ENCODE measurements at places on chromosomes 16 and 17. TPM values are rescaled to one million over a fixed set of nuclear protein-coding genes. Genes with fewer than 3 reads are reported as not detected.
A peak's percentile ranks its signal among the peaks of the same experiment; 100 is the strongest.

DNA sequence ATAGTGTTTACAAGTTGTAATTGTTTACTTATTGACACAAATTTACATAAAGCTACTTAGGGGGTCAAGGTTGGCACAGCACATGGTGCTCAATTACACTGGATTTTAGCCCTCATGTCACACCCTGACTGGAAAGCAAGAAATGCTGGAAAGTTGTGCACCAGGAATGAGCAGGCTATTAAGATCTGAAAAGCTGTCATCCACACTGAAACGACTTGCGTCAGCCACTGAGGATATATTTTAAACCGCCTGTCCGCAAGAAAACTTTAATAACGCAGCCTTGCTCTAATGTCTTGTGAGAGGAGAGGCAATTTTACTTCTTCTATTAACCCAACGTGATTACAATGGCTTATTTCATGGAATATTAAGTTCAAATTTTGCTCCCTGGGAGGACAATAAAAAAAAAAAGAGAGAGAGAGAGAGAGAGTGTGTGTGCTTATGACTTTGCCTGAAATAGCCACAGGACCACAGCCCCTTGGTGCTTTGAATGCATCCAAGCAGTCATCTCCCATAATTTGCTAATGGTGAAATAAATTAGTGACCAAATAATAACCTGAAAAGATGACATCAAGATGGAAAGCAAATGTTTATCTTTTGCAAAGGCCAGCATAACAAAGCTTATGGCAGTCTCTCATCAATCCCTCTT, 425.4 kb upstream of the PSMD7 start:
- no peak for DNase-seq

- DNase-seq: peak; percentile 53
These were observed 21.1 kb downstream of the CENPX start for GRCh38 chr17:82001571-82002056.

DNA sequence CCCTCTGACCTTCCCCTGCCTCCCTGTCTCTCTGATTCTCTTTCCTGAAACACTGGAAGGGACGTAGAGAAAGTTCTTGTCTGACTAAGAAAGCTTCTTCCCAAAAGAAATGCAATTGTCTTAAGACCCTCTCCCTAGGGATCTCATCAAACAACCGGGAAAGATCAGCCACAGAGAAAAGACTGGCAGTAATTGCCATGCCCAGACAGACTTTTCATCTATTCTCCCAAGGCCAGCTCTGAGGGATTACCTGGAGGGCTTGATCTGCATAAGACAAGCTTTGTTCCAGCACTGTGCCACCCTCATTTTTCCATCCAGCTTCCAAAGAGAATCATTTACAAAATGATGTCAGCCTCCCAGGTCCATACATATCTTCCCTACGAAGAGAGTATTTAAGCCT, 38.8 kb upstream of the HS3ST3A1 start:
- DNase-seq: no peak

DNA sequence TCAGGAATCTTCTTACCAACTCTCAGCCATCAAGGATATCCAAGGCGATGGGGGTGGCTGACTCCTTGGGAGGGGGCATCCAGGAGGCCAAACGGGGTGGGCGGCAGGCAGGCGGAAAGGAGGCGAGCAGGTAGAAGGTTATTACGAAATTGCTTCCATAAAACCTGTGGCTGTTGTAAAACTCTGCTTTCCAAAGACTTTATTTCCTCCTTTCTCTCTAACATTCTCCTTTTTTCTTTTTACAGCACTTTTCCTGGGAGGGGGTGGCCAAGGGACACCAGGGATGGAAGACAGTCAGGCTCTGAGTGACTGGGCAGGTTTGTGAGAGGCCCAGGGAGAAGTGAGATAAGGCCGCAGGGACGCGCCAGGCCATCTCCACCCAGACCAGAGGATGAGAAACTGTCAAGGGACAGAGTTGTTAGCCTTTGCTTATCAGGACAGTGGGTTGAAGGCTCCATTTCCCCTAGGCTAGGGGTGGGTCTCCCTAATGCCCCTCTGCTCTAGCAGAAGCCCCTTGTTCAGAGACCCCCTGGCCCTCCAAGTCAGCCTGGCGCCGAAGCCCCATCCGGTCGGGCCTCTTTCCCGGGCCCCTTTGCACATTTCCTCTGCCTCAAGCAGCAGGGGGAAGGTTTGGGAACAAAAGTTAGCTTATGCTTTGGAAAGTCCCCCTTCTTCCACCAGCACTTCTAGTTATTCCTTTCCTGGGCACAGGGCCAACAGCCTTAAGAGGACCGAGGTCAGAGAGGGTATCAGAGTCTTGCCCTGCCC, 5.0 kb upstream of the HOXB9 start:
- no peak for DNase-seq

DNA sequence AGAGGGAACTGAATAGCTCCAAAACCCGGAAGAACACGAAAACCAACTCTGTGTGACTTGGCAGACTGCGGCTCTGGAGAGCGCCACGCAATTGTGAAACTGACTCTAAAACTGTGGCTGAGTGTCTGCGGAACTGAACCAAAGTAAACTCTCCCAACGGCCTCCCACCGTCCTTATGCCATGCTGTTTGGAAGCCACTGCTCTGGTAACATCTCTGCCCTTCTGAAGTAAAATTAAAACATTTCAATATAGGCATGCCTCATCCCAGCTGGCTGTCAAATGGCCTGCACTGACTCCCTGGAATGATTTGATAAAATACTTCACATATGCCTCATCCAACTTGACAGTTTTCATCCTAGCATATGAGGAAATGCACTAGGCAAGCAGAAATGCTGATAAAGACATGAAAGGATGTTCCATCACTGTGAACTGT, 70.2 kb downstream of the PARN start:
- peak; percentile 80 for DNase-seq

DNA sequence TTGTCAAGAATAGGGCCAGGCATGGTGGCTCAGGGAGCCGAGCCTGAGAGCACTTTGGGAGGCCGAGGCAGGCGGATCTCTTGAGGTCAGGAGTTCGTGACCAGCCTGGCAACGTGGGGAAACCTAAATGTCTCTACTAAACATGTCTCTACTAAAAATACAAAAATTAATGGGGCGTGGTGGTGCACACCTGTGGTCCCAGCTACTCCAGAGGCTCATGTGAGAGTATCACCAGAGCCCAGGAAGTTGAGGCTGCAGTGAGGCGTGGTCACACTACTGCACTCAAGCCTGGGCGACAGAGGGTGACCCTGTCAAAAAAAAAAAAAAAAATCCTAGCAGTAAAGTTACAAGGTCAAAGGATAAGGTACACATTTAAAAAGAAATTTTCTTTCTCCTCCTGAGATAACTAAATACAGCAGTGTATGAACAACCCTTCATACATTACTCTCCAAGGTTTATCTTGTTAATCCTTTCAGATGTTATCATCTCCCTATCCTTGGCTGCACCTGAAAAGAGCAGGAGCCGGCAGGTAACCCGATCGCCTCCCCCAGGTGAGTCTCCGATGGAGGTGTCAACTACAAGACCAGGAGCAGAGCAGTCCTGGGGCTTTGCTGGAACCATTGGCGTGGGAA, 122.3 kb downstream of the GOSR1 start:
- no peak for DNase-seq

GRCh38 chr17:14762736-14763479, 462.0 kb downstream of the HS3ST3B1 start:
- DNase-seq: no peak

C16orf96 gene
- total RNA-seq: 1.00 TPM

DNA sequence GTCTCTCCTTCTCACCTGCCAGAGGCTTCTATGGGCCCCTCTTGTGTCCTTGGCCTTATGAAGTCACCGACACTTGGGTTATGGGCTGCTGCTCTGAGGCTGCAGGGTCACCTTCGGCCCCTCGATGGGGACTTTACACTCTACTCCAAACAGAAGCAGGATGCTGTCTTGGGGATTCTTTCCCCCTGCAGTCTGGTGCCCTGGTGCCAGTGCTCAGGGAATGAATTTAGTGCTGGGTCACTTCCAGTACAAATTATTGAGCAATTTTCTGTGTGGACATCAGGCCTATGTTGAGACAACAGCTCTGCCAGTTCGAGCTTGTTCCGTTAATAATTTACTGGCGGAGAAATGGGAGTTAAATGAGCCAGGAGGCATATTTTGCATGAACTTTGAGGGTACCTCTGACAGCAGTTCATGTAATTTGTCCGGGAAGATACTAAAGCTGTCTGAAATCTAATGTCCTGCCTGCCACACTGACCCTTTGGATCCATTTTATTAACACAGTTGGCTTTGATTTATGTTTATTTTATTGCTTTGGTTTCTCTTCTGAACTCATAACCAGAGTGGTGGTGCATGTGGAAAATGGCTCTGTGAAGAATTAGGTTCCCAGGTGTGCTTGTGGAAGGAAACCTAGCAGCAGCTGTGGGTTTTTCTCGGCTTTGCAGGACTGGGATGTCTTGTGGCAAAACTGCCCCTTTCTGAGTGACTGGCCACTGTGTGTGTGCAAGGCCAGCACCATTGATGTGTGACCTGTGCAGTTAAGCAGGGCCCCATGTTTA, 34.1 kb upstream of the DHX8 start:
- no peak for DNase-seq

DNA sequence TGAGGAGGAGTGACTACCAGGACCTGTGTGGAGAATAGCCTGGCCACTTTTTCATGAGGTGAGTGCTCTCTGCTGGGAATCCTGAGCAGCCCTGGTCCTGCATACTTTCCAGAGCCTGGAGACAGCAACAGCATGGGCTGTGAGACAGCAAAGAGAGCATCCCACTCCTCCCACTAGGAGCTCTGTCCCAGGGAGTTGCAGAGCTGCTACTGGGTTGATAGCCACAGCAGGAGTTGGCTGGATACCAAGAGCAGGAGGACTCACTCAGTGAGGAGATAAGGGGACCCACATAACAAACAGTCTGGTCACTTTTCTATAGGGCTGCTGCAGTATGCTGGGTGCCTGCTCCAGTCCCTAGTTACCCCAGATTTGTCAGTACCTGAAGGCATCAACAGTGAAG, 439.3 kb upstream of the CDH8 start:
- DNase-seq: no peak

DNA sequence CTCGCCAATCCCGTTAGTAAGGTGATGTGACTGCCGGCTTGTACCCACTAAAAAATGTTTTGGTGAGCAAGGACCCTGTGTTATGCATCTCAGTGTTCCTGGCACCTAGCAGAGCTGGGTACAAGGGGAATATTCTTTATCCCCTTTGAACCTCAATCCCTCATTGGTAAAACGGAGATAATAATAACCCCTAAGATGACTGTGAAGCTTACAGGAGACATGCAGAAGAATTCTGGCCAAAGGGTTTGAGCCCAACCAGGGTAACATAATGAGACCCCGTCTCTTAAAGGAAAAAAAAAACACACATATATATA, 896 bp downstream of the GGA2 start:
- DNase-seq: no peak

GRCh38 chr17:10447026-10447931, 22.1 kb downstream of the MYH4 start:
- no peak for DNase-seq

MSLN gene
- total RNA-seq: 123 TPM

- DNase-seq: no peak
These were observed 2.9 kb downstream of the FXR2 start for GRCh38 chr17:7611635-7612293.

DNA sequence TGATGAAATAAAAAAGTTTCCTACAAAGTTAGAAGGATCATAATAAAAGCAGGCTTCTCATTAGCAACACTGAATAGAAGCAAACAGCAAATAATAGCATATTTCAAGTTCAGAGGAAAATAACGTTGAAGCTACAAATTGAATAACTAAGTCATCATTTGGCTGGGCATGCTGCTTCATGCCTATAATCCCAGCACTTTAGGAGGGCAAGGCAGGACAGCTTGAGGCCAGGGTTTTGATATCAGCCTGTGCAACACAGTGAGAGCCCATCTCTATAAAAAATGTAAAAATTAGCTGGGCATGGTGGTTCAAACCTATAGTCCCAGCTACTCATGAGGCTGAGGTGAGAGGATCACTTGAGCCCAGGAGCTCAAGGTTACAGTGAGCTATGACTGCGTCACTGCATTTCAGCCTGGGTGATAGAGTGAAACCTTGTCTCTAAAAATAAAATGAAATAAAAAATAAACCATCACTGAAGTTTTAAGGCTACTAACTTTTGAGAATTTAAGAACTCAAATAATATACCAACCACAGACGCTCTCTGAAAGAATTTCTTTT, 25.5 kb downstream of the NCOR1 start:
- no peak for DNase-seq

TMEM106A gene
- total RNA-seq: 19.5 TPM

DNA sequence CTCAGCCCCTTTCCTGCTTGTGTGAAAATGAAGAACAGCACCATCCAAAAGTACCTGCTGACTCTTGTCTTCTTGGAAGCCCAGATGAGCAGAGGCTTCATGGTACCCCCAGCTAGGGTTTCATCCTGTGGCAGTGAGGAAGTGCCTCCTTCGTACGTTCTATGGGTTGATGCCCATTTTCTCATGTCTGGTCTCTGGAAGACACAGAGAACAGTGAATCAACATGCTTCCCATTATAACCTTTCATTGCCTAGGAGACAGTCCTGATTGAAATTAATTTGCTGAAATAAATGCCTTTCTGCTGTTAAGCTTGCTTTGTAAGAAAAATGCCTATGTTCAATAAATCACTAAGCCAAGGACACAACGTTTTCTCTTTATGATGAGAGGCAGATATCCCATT, 36.5 kb downstream of the RCVRN start:
- no peak for DNase-seq

DNA sequence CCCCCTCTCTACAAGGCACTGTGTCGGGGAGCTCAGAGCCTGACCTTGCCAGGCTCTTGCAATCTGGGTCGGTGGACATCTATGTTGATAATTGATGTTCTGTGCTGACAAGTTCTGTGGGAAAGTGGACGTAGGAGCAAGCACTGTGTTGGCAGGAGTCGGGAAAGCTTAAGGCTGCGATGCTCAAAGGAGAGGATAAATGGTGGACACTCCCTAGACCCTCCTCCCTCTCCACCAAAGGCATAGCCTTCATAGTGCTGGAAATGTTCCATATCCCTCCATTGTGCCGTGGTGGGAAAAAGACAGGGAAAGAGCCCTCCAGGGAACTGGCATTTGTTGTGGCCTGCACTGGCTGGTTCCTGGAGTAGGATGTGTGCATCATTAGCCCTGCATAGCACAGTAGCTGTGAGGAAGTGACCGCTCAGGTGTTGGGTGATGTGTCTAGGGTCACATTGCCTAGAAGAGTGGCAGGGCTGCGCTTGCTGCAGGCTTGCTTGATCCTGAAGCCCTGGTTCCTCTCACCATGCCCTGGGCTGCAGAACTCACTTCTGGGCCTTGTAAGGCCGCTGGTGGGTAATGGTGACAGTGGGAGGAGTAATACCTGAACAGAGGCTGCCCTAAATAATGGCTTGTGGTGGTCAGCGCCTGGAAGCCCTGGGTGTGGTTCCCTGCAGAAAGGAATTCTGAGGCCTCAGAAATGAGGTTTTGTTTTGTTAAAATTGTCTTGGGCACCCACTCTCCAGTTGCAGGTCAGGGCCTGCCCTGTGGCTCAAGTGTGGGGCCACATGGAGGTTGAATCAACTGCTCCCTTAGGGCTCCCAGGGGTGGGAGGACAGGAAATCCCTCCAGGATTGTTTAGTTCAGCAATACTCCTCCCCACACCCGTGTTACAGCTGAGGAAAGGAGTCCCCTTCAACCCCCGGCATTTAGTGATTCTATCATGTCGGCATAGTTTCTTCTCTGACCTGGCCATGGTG, 62.6 kb downstream of the KSR1 start:
- DNase-seq: no peak
